ENCODE measurements at places on chromosomes 6 and 20.

DNA sequence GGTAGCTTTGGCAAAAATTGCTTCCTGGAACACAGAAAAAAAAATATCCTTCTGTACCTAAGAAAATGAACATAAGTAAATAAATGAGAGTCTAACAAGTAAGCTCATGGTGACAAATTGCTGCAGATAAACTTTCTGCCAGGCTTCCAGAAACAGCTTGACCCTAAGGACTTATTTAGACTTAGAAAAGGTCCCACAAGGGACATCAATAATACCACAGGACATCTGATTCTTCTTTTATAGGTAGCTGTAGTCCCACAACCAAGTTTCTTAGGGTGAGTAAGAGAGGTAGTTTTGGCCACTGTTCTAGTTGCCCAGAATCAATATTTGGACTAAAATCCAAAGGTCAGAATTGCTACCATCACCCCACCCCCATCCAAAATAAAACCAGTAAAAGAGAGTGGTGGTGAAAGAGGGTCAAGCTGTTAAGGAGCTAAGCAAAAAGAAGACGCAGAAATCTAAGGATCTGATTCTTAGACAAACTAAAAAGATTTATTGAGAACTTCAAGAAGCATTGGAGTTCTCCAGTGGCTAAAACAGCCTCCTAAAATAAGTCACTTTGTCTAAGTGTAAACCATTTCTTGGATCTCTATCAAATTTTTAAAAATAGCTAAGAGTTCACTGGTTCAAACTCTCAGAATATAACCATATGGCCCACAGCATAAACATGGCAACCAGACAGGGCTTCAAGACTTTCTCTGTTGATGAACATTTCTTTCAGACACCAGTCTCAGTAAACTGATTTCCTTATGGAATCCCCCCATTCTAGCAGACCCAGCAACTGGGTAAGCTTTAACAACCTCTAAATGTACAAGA, 180.6 kb downstream of the PTPRK start:
- DNase-seq, result no peak

- DNase-seq, result no peak
These were observed 215.0 kb upstream of the PLCB4 start for GRCh38 chr20:8853805-8854338.

DNA sequence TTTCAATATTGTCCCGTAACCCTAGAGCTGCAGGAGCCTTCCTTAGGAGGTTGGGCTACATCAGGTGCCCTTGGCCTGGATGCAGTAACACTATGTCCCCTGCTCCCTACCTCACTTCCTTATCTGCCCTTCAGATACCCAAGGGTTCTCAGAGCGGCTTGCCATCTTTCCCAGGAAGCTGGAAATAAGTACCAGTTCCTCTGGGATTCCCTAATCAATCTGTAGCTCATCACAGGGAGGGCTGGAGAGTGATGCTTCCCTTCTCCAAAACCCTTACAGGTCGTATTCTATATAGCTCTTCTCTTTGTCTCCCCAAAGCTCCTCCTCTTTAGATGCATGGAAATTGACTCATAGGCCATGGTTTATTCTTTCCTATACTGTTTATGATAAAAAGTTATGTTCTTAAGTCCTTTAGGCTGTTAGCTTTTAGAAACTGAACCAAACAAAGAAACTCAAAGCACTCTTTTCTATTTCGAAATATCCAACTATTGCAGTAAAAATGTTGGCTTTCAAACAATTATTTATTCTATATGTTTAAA, 4.2 kb downstream of the MYCT1 start:
- DNase-seq, result no peak

- no peak for DNase-seq
These were observed 99.6 kb upstream of the DST start for GRCh38 chr6:56742122-56742791.

DNA sequence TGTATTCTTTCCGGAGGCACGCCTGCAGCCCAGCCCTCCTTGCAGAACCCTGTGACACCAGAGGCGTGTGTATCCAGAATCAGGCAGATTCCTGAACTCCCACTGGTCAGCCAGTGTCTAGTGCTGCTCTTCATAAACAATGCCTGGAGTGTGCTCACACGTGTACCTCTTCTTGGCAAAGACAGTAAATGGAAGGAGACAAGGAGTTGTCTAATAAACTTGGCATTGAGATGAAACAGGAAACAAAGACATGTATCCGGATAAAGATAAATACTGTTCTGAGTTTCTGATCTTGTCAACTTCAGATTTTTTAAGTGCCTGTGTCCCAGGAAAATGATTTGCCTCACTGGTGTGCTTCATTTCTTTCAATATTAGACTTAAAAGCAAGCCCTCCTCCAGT, 1.7 kb downstream of the RPS6KA2 start:
- no peak for DNase-seq

DNA sequence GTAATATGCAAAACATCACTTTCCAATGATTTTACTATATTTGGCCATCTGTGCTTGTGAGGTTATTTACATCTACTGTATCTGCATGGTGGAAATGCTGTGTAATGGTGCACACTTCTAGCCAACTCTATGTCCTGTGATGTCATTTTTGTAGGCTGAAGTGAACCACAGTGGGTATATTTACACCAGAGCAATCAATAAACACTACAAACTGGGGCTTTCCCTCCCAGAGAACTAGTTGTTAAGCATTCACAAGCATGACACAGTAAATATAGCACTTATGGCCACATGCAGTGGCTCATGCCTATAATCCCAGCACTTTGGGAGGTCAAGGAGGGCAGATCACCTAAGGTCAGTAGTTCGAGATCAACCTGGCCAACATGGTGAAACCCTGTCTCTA, 4.9 kb downstream of the SLC22A2 start:
- no peak for DNase-seq

- DNase-seq, result no peak
These were observed at the start of gene AVP for GRCh38 chr20:3084283-3084985. Gene AVP (minus strand): TSS chr20:3084724. CDS start chr20:3084674, 50 bp downstream.

GRCh38 chr20:4281258-4282055, 266.1 kb upstream of the RNF24 start:
- no peak for DNase-seq

DNA sequence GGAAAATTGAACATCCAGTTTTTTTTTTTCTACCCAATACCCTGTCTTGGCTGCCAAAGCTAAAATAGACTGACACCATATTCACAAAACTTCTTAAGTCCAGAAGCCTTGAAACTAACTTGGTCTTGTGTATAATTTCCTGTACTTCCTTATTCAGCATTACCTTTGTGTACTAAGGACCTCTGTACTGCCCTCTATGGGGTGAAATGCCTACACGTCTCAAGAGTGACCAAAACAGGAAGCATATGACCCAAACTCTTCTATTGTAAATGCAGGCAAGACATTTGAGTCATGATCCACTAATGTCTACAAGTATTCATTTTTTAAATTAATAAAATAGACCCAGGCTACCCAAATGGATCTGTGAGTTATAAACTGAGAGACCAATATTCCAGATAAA, 50.4 kb downstream of the HMGCLL1 start:
- DNase-seq, result no peak

DNA sequence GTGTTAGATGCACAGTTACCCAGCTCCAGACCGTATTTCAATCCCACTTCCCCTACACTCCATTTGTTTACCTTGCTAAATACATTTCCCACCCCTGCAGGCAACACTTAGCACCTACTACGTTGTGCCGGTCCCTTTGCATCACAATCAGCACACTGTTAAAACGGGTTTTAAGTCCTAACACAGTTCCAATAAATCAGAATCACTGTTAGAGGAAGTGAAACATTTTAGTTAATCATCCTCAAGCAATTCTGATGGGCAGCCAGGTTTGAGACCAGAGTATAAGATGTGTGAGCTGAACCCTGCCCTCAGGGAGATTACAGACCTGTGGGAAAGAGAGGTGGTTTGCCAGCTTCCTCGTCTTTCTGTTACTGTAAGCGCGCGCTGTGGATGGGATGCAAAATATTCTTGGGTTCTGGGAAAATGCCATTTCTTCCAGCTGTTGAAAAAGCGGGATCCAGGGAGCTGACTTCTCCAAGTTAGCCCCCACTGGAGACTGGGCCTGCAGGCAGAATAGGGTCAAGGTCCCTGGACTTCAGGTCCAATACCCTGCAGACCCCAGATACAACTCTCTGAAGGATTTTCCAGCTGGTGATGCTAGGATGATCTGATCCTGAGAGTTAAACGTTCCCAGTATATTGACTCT, 3.1 kb downstream of the ZCCHC3 start:
- DNase-seq, result no peak

DNA sequence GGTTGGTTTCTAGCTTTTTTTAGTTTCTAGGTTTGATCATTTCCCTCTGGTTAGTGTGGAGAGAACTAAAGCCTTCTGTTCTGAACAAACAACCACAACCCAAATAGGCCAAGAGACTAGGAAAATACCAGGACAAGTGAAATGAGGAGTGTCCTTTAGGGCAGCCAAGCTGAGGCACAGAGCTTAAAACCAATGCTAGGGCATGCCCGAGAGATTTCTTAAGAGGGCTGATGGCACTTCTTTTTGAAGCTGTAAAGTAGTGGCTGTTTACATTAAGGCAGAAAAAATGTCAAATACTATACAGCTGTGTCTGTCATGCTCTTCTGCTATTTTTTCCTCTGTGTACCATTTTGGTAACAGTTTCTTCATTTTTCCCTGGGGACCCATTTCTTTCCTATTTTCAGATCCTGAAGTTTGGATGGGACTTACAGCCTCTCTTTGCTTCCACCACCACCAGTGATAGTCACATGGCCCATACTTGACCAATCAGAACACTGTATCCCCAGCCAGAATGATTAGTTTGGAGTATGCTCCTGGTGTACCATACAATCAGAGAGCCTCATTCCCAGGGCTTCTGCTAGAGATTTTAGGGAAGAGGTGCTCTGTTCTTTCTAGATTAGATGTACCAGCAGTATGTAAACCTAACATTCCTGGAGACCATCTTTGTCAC, 154.4 kb downstream of the BMP2 start:
- DNase-seq, result no peak

All from activated CD8-positive, alpha-beta memory T cell treated with anti-CD3 and anti-CD28 coated beads for 1 hour (primary cell).